ENCODE measurements at places on chromosomes 1 and 21.

GRCh38 chr21:16264319-16264718 lies 534.5 kb downstream of the USP25 start:
- no peak for DNase-seq

DNA sequence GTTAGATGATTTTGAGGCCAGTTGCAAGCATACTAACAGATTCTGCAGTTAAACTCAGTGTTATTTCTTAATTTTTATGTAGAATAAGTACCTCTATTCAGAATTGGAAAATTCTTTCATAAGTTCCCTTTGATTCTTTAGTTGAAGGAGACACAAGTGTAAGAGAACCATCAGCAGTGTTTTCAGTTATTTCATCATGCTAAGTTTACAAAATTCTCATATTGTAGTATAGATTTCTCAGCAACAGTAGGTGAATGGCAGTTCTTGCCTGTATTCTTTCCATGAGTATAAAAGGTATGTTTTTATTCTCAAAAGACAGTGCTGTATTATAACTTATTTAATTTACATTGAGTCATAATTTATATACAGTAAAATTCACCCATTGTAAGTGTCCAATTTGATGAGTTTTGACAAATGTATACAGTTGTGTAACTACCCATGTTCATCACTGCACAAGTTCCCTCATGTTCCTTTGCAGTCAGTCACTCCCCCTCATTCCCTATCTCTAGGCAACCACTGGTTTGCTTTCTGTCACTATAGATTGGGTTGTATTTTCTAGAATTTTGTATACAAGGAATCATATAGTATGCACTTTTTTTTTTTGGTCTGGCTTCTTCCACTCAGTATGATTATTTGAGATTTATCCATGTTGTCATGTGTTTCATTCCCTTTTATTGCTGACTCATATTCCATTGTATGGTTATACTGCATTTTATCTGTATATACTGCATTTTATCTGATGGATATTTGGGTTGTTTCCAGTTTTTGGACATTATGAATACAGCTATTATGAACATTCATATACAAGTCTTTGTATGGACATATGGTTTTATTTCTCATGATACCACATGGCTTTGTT lies 3.9 kb downstream of the RPS6KC1 start:
- DNase-seq = no peak

- no peak for DNase-seq
Observed at GRCh38 chr21:33070998-33071769, 1.2 kb downstream of the OLIG1 start.

GRCh38 chr1:169514566-169515270 lies 29.0 kb upstream of the SLC19A2 start:
- no peak for DNase-seq

GRCh38 chr1:179105393-179105792 lies 23.5 kb downstream of the TOR3A start:
- DNase-seq = no peak

- DNase-seq = no peak
Observed at GRCh38 chr1:10877894-10878293, 81.4 kb upstream of the CASZ1 start.

DNA sequence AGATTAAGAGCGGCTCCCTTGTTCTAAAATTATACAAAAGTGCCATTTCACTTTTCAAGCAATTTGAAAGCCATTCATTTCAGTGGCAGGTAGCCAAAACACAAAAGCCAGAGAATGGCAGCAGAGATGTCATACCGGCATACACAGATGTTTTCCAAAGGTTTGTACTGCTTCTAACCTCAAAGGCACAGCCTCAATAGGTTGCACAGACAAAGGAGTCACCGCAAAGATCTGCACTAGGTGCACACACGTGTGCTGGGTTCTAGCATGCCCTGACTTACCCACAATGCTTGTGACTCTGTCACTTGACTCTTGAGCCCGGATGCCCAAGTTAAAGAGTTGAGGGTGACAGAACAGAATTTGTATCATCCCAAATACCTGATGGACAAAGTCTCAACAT lies 448.9 kb upstream of the ADGRL2 start:
- no peak for DNase-seq

DNA sequence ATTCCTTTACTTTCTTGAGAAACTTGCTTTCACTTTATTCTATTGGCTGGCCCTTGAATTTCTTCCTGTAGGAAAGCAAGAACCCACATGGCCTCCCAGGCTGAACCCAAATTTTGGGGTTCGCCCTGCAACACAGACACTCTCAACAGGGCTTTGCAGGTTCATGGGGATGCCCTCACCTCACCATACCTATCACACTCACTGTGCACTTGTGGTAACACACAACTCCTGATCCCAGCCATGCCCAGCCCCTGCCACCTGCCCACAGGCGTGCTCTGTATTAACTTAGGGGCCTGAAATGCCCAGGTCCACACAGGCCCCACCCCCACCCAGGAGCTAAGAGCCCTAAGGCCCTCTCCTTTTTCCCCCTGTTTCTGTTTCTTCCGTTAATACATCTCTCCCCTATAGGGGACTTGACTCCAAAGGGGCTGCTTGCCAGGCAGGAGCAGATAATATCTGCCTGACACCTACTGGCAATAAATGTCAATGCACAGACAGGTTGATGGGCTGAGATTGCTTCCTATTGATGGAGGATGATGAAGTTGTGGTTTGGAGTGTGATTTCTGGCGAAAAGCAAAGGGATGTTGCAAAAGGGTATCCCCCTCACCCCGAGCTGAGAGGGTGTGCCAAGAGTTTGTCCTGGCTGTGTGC lies 171.5 kb downstream of the AJAP1 start:
- DNase-seq = no peak

DNA sequence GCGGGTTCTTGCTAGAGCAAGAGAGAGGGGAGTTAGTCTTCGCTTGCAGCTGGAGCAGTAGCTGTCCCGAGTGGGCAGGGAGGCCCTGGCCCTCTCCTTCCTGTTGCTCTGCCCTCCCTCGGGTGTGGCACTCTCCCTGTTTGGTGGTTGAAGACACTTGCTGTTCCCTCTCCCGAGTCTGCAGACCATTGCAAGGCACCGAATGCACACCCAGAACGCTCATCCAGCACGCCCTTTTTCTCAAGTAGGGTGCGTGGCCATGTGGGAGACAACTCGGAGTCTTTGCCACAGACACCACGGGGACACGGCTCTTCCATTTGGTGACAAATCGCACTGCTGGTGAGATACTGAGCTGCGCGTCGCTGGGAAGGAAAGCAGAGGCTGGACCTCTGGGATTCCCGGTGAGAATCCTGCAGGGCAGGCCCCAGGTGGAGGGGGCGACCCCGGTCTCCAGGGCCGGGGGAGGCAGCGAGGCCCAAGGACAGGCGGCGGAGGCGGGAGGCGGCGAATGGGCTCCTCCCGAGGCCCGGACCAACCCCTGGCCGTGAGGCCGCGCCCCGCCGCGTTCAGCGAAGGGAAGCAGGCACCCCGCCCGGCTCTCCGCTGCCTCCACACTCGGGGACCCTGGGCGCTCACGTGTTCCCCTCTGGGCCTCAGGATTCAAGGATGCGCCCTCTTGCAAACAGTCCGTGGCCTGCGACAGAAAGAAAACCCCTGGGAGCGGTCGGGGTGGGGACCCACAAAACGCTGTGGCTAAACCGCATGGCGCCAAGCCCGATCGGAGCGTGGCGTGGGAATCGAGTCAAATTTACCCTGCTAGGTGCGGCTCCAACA lies 10.4 kb upstream of the TMEM200B start:
- no peak for DNase-seq

- no peak for DNase-seq
Observed at GRCh38 chr1:157407917-157408525, 144.3 kb downstream of the FCRL5 start.

GRCh38 chr1:227748496-227749182 lies 13.4 kb downstream of the SNAP47 start:
- DNase-seq = no peak

DNA sequence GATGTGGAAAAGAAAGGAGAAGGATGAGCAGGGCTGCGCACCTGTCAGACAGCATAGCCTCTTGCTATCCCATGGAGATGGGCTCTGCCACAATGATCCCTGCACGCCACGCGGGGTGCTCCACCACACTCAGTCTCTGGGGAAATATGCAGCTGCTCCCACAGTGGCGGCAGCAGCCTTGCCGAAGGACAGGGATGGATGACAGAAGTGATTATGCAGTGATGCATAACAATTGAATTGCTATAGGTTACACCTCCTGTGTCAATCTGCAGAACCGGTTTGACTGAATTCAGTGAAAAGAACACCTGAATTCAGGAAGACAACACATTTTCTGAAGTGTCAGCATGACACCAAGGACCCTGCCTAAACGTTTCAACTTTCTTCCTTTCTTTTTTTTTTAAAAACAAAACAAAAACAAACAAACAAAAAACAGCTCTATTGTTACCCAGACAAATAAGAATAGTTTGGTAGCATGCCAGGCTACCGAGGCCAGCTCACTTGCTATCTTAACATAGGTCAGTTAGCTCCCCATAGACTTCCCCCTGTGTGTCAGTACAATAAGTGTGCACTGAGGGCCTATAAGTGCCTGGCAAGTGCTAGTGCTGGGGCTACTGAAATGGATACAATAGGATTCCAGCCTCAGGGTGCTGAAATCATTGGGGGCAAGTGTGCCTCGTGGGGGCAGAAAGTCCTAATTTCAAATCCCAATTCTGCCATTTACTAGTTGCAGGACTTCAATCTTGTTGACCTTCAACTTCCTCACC lies 127.6 kb upstream of the LMO4 start:
- no peak for DNase-seq

- DNase-seq = no peak
Observed at GRCh38 chr1:165612062-165612461, 19.0 kb upstream of the MGST3 start.

GRCh38 chr1:91054780-91055481 lies 33.1 kb upstream of the ZNF644 start:
- DNase-seq = no peak

- no peak for DNase-seq
Observed at GRCh38 chr21:44052071-44052829, 40.1 kb downstream of the TRAPPC10 start.

DNA sequence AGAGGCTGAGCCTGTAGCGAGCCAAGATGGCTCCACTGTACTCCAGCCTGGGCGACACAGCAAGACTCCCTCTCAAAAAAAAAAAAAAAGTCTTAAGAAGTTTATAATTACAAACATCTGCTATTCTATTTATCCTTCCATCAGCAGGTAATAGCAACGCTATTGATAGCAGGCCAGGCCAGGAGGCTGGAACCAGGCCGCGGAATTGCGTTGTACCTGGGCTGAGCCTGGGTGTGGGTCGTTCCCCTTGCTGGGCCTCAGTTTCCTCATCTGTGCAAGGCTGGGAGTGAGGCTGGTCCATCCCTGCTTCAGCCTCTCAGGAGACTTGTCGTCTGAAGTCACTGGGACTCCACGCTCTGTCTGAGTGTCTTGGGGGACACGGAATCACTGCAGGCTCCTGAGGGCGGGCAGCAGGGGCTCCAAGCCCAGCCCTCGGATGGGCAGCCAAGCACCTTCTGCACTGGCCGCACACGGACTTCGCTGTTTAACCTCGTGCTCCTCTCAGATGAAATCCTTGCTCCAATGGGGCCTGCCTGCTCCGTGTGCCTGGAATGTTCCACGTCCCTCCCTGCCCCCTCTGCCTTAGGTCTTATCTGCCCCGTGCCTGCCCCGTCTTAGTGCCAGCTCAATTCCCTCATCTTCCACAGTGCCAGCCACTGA lies 103.9 kb upstream of the C1orf174 start:
- no peak for DNase-seq
